ENCODE measurements at places on chromosomes 16 and 17.
A peak's percentile ranks its signal among the peaks of the same experiment; 100 is the strongest.

- DNase-seq, result no peak
These were observed 9.7 kb downstream of the RHBDL3 start for GRCh38 chr17:32275060-32276042.

DNA sequence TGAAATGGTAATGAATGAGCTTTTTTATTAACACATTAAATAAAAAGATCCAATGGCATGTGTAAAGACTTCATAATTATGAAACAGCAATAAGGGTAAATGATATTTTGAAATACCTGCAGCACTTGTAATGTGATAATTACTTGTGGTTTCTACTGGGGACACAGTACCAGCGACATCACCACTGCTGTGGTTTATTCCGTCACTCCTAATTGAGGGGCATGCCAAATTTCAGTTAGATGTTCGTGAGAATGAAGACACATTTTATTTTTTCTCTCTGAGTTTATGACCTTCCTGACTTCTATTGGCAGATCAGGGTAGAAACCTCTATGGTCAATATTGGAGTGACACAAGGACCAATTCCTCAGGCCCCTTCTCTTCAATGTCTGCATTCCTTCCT lies 131.9 kb upstream of the XYLT1 start:
- no peak for DNase-seq

- DNase-seq, result peak; percentile 37
These were observed 188.2 kb downstream of the FTO start for GRCh38 chr16:53892155-53892554.

DNA sequence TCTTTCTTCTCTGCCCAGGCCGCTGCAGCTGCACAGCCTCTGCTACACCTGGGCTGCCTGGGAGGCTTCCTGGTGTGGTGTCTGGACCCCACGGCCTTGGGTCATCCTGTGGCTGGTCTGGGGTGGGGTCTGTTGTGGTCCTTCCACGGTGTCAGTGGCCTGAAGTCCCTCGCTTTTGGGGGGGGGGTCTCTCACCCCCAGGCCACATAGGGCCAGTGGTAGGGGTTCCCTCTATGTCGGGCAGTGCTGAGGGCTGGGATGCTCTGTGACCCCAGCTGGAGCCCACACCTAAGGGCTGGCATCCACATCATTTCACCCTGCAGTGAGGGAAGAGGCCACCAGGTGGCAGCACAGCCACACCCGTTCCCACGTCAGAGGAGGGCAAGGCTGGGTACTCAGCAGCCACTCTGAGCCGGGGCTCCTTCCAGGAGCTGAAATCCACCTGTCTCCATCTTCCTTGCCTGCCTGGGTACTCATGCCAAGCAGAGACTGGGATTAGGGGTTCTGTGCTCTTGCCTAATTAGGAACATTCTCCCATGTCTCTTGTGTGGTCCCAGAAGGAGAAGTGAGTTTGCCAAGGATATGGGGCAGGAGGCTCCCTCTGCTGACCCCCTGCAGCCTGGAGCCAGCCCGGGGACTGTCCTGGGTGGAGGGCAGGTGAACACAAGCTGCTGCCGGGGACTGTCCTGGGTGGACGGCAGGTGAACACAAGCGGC lies 13.0 kb downstream of the ENGASE start:
- DNase-seq, result peak; percentile 53

GRCh38 chr17:83035722-83036121 lies 43.7 kb upstream of the METRNL start:
- no peak for DNase-seq

GRCh38 chr16:12504312-12504711 lies 299.4 kb downstream of the CPPED1 start:
- DNase-seq, result no peak

DNA sequence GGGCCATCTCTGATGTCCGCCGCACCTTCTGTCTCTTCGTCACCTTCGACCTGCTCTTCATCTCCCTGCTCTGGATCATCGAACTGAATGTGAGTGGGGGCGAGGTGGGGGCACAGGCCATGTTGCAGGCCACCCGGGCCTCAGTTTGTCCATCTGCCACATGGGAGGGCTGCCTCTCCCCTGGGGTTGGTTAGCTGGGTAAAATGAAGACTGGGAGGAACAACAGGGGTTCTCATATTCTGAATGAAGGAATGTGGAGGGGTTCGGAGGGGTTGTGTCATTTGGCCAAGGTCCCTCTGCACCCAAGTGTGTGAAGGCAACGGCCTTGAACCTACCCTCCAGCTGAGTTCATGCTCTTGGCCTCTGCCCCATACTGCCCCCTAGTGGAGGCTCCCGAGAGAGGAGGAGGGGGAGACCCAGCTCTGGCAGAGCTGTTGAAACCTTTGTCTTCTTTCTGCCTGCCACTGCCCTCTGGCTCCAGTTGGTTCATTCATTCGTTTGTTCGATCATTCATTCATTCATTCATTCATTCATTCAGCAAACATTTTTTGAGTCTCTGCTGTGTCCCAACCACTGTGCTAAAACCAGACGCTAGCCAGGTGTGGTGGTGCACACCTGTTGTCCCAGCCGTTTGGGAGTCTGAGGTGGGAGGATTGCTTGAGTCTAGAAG lies 11.4 kb upstream of the TCAP start:
- DNase-seq, result peak; percentile 77

DNA sequence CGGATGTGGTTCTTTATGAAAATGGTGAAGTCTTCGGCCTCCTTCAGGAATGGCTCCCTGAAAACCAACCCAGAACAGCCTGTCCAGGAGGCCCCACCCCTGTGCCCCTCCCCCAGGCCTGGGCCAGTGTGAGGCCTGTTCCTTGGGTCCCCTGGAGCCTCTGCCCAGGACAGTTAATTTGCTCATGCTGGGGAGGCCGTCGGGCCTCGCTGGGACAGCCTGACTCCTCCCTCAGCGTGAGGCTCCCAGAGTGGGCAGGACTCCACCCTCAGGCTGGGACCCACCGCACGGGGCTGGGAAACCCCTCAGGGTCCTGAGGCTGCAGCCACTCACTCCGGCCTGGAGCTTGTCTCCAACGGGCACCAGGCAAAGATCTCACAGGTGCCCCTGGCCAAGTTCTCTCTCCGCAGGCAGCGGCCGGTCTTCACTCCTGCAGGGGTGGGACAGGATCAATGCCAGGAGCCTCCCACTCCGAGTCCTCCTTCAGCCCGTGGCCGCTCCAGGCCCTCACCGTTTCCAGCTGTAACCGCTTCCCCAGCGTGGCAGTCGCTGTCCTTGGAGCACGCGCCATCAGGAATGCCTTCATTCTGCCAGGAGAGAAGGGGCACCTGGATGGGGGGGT lies 5.8 kb downstream of the P2RX5 start:
- no peak for DNase-seq

DNA sequence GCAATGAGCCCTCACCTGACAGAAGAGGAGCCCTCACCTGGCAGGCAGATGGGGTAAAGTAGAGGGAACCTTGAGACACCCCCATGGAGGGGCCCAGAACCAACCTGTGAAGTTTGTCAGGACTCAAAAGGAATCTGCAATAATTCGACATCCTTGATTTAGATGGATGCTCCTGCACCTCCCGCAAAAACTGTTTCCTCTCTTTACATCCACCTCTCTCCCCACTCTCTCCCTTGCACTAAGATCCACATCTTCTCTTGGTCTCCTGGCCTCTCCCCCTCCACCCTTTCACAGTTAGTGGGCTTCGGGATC lies 34.9 kb upstream of the RBFOX3 start:
- DNase-seq, result no peak

DNA sequence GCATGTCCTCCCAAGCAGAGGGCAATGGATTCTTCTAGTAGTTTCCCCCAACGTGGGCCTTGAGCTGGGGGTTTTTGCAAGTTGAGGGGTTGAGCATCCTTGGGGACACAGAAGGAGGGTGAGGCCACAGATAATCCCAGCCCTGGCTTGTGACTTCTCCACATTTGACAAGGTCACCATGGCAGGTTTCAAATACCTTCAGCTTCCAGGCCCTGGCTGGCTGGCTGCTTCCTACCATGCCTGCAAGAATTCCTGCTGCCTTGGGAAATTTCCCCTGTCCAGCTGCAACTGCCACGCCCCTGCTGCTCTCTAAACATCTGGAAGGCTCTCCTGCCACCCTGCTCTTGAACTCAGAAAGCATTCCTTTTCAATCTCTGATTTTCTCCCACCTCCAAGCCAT lies 41.3 kb downstream of the HS3ST2 start:
- DNase-seq, result no peak

- DNase-seq, result no peak
These were observed 503.2 kb downstream of the TMEM114 start for GRCh38 chr16:8087146-8087545.

GRCh38 chr16:49822649-49823370 lies 33.1 kb downstream of the ZNF423 start:
- DNase-seq, result no peak

- DNase-seq, result no peak
These were observed 185.8 kb downstream of the HS3ST3A1 start for GRCh38 chr17:13415871-13416416.

DNA sequence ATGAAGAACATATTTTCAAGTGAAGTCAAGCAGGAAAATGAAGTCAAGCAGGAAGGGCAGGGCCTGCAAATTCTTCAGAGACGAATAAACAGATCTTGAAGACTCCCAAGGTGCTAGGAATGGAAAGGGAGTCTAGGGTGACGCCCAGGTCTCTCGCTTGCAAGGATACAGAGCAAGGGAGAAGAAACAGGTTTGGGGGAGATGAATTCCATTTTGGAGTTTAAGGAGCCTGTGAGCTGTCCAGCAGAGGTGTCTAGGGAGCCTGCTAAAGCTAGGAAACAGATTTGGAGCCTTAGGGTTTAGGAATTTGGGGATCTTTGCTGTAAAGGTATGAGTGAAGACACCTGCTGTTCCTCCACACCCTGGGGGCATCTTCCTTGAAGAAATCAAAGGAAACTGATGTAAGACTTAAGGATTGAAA lies 2.0 kb upstream of the UNKL start:
- DNase-seq, result no peak

- no peak for DNase-seq
These were observed 167.6 kb upstream of the FAM20A start for GRCh38 chr17:68768804-68769203.
